ENCODE measurements at places on chromosomes 5 and 9.

GRCh38 chr5:146173597-146173996, 8.9 kb downstream of the LARS1 start:
- no peak for DNase-seq

DNA sequence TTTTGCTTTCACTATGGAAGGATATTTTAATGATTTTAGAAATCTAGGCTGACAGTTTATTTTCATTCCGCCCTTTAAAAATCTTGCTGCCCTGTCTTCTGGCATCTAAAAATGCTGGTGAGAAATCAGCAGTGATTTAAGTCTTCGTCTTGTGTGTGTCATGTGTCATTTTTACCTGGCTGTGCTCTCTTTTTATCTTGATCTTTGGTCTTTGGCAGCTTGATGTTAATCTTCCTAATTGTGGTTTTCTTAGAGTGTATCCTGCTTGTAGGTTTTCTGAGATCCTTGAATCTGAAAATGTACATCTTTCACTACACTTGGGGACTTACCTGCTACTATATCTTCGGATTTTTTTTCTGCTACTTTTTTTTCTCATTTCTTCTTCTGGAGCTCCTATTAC, 11.9 kb upstream of the LPCAT1 start:
- DNase-seq = no peak

DNA sequence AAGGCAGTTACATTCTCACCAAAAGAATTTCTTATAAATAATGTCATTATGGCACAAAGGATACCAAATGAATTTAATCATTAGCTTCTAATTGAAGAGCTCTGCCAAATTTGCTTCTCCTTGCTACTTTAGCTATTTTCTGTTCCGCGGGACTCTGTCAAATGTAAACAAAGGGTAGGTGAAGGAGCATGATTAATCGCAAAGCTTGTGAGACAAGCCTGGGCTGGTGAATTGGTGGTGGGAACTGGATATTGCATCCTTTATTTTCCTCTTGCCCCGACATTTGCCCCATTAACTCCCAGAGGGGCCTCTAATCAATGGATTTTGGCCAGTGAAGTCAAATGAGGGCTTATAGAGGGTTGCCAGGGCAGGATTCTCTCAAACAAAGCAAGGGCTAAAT, 234.2 kb upstream of the RFX3 start:
- no peak for DNase-seq

- DNase-seq = no peak
These were observed 43.4 kb downstream of the DUSP1 start for GRCh38 chr5:172727551-172727950.

- DNase-seq = no peak
These were observed 49.0 kb upstream of the DPYSL3 start for GRCh38 chr5:147558826-147559225.

DNA sequence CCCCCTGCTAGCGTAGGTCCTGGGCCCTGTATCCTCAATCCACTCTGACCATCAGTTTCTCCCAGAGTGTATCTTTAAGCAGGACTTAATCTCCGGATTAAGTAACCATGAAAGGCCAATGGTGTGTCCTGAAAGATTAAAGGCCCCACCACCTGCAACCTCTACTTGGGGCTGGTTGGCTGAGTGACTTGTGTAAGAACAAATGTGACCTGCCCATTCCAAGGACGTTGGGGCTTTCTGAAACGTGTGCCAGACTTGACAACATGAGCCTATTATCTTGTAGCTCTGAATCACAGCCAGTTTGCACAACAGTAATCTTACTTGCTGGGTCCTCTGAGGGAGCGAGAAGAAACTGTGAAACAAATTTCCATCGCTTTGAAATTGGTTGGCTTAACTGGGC, 3.1 kb upstream of the PRELID2 start:
- no peak for DNase-seq

DNA sequence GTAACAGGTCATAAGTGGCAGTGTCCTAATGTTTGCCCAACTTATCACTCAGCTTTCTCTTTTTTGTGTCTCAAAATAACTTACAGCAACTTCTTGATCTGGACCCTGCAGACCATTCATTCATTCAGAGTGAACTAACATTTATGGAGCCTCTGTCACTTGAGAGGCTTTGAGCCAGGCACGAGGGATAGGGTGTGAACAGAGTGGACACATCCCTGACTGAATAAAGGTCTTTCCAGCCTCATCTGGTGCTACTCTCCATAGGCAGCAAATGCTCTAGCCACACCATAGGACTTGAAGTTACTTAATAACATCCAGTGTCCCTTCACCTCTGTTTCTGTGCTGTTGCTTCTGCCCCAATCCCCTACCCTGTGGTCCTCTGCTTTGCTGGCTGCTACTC, 212.1 kb upstream of the FBN2 start:
- no peak for DNase-seq

GRCh38 chr9:128642675-128643245, 13.9 kb downstream of the DYNC2I2 start:
- DNase-seq = no peak

GRCh38 chr9:16866587-16866986, 3.9 kb downstream of the BNC2 start:
- DNase-seq = no peak

- no peak for DNase-seq
These were observed 114.3 kb upstream of the PUM3 start for GRCh38 chr9:2958219-2958618.

DNA sequence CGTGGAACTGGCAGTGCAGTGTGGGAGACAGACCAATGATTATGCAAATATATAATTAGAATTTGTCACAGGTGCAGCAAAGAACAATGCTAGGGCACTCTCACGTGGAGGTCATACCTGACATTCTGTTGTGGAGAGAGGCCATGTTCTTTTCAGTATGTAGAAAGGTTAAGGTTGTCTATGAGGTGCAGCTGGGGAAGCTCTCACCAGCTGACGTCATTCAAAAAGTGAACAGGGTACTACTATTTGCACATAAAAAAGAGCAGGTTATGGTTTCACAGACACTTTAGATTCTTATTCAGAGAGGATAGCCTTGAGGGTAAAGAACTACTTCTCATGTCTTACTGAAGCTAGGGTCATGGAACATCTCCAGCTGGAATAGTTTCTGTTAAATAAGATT, 19.1 kb downstream of the SH3GL2 start:
- DNase-seq = no peak

GRCh38 chr5:119811458-119811857, 182.1 kb downstream of the FAM170A start:
- no peak for DNase-seq

GRCh38 chr5:143916451-143916850, 104.5 kb downstream of the HMHB1 start:
- no peak for DNase-seq

DNA sequence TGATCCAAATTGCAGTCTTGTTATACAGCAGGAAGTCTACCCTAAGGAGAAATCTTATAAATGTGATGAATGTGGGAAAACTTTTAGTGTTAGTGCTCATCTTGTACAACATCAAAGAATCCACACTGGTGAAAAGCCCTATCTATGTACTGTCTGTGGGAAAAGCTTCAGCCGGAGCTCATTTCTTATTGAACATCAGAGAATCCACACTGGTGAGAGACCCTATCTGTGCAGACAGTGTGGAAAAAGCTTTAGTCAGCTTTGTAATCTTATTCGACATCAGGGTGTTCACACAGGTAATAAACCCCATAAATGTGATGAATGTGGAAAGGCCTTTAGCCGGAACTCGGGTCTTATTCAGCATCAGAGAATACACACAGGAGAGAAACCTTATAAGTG, 10.4 kb downstream of the ZNF189 start:
- no peak for DNase-seq

DNA sequence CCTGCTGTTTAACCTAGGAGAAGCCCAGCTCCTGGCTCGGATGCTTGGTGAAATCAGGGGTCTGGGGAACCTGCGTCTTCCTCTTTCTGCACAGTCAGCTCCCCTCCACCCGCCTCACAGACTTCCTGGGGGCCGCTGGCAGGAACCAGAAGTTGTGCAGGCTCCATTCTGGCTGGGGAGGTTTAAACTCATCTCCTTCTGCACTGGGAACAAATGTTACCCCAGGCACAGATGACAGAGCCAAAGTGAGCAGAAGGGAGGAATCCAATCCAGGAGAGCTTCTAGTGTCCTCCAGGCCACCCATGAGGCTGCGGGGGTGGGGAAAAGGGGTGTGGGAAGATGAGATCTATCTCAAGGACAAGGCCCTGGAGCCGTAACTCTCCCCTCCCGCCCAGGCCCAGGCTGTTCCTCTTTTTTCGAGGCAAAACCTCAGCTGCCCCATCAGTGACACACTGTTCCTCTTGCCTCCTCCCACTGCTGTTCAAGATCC, 31.2 kb downstream of the KCNMB1 start:
- no peak for DNase-seq

GRCh38 chr5:170420806-170421412, 31.7 kb upstream of the KCNMB1 start:
- peak; percentile 2 for DNase-seq

GRCh38 chr5:133287500-133287899, 235.7 kb downstream of the HSPA4 start:
- no peak for DNase-seq

- no peak for DNase-seq
These were observed 126.4 kb downstream of the RGS3 start for GRCh38 chr9:113589890-113590289.

DNA sequence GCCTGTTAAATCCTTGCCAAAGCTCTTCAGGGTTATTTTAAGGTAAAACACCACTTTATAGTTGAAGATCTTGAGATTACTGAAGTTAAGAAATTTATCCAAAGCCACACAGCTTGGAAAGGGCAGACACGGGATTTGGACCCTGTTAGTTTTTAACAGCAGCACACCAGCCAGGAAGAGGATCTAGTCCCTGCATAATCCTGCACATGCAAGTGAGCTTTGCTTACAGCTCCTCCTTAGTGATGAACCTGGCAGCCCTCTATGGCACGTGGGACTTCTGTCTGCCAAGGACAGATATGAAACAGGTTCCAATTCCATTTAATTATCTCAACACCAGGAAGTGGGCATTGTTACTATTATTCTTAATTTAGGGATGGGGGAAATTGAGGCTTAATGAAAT, 108.7 kb downstream of the TRIM32 start:
- no peak for DNase-seq

DNA sequence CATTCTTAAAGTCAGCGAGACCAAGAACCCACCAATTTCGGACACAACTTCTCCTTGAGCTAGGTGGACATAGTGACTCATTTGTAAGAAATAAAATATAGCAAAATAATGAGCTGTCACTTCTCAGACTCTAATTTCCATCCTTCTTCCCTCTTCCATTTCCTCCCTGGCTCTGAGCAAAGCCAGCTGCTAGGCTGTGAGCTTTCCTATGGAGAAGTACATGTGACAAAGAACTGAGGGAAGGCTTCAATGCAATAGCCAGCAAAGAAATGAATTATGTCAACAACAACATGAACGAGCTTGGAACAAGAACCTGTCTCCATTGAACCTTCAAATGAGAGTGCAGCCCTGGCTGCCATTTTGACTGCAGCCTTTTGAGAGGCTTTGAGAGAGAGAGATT, 25.9 kb upstream of the SELENOP start:
- DNase-seq = no peak

- DNase-seq = no peak
These were observed 1.8 kb upstream of the FAT2 start for GRCh38 chr5:151592855-151593408.

DNA sequence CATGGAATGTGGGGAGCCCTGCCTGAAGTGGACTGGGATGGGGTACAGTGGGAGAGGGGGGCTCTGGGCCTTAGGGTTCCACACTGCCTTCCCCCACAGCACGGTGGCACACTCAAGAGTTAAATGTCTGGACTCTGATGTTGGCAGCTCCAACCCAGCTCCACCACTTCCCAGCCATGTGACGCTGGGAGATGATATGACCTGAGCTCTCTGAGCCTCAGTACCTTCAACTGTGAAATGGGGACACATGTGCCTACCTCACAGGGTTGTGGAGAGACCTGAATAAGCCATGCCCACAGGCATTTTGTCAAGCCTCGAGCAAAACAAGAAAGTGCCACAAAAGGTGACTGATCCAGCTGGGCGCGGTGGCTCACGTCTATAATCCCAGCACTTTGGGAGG, 3.4 kb upstream of the PDGFRB start:
- no peak for DNase-seq

- DNase-seq = no peak
These were observed 38.7 kb upstream of the PTGS1 start for GRCh38 chr9:122332083-122332482.

GRCh38 chr5:171272996-171273970, 35.8 kb upstream of the TLX3 start:
- DNase-seq = no peak

- no peak for DNase-seq
These were observed 87.9 kb upstream of the SLC24A2 start for GRCh38 chr9:19876569-19877316.

GRCh38 chr5:72290356-72291133, 29.5 kb downstream of the MRPS27 start:
- DNase-seq = no peak

- DNase-seq = no peak
These were observed 197.1 kb upstream of the TBCA start for GRCh38 chr5:77973253-77973609.

- no peak for DNase-seq
These were observed 409.8 kb downstream of the BNC2 start for GRCh38 chr9:16460696-16461095.

DNA sequence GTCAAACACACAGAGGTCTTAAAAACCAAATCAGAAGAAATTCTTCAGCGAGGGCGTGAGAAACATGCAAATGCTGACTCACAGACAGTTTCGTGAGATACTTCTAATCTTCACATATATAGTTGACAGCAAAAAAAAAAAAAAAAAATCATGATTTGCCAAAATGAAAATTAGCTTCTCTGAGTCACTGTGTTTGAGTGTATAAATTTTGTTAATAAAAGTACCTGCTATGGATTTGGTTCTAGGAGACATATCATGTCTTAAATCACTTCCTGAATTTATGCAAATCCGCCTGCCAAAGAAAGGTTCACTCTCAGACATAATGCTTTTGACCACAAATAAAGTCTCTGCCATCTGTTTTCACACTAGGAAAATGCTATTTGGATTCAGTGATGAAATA, 114.3 kb downstream of the SLC1A3 start:
- DNase-seq = no peak

DNA sequence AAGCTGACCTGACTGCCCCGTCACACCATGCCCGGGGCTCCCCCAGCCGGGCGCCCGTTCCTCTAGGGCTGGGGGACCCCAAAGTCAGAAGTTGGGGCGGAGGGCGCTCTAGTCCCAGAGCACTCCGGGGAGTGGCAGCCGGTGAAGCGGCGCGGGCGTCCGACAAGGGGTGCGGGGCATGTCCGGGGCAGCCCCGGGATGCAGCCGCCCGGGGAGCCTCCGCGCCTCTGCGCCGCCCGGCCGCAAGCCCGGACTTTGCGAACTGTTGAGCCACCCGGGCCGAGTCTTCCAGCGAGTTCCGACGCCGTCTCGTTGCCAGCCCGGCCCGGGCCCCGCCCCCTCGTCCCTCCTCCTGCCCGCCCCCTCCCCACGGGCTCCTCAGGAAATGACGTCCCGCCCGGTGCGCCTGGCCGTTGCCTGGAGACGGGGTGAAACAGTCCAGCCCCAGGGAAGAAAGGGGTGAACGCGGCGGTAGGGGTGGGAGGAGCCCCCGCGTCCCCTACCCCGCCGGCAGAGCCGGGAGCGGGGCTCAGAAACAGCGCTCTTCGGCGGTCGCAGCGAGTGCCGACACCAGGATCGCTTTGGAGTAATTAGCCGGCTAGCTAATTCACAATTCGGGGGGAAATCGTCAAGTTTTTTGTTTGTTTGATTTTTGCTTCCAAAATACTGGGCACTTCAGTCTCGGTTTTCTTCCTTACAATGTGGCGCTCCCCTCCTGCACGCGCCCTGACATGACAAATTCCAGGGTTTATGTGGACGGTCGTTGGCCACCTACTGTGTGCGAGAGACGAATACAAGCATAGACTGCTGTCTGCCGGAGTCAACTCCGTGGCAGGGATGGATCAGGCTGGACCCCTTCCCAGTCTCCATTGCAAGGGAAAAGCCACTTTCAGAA, at the start of gene WHRN:
TSS of gene WHRN (minus strand) at position 287 of the 895 bp plus-strand sequence. CDS start 672 bp downstream, outside the sequence.
- peak; percentile 80 for DNase-seq
